Stimulated activated CD4-positive, alpha-beta T cell treated with anti-CD3 and anti-CD28 coated beads, Interleukin-4, amount 100 ng/mL, for 24 hours (primary cell): ENCODE measurements at places on chromosomes 1 and 21.

- no peak for DNase-seq
These were observed 89.7 kb downstream of the GTF2B start for GRCh38 chr1:88801575-88802208.

GRCh38 chr1:226157761-226158316, 28.7 kb downstream of the ACBD3 start:
- no peak for DNase-seq

DNA sequence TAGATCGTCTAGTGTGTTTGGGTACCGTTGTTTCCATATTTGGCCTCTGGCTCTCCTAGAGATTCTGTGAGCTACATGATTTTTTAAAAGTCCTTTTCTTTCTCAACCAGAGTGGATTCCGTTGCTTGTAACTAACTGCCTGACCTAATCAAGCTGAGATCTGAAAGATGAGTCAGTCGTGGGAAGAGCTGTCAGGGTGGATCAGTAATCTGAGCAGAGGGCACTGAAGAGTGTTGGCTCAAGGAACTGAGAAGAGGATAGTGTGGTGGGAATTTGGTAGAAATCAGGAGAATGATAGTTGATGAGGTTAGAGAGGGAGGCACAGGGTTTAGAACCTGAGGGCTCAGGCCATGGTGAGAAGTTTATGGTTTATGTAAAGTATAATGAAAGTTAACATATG, 52.2 kb downstream of the TRAF5 start:
- DNase-seq: peak; percentile 18

DNA sequence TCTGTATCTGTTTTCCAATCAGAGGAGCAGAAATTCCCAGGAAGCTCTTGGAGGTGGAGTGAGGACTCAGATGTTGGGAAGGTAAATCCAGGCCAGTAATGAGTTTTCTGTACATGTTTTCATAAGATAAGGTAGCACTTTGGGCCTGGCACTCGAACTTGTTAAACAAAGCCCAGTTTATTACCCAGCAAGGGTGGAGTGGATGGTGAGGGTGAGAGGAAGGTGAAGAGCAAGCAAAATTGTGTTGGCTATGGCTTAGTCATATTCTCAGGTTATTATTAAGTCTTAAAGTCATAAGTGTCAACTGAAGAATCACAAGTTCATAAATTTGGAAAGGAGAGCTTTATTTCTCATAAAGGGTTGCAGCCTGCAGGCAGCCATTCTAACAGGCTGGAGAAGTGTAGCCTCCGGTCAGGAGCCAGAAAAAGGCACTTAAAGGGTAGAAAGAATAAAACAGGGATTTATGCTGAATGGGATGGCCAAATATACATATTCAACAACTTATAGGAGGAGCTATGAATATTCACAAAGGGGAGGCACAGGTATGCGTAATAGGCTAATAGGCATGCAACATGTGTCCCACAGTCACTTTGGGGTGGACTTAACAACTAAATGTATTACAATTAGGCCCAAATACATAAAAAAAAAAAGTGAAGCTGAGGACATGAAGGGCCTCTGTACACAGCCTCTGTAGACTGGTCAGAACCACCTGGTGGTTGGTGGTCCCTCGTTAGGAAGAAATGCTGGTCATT, 523.9 kb downstream of the LMO4 start:
- DNase-seq: no peak

DNA sequence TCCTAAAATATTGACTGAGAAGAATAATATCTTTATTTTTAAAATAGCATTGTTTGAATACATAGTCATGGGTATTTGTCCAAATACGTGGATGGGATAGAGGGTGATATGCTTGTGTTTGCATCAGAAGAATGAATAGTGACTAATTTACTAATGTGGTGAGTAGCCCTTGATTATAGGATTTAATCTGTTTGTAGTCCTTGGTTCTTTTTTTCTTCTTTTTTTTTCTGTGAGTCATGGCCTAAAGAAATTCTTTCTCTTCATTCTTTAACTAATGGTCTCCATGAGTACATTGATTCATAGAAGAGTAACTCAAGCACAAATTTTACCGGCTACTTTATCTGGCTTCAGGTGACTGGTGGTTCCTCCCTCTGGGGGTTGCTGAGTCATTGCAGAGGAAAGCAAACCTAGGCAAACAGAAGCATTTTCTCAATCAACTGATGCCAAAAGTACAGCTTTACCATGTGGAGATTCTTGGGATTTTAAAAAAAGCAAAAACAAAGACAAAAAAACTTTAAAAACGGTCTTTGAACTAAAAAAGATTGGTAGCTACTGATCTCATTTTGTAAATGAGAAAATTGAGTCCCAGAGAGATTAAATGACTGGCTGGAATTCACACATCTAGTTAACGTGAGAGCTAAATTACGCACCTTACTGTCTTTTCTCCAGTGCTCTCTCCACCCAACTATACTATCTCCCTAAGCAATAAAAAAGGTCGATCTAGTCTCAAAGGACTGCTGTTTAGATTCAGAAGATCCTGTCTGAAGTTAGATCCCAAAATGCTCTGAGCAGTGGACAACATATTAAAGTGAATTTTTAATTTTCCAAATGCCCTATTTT, 40.5 kb downstream of the AK5 start:
- no peak for DNase-seq

DNA sequence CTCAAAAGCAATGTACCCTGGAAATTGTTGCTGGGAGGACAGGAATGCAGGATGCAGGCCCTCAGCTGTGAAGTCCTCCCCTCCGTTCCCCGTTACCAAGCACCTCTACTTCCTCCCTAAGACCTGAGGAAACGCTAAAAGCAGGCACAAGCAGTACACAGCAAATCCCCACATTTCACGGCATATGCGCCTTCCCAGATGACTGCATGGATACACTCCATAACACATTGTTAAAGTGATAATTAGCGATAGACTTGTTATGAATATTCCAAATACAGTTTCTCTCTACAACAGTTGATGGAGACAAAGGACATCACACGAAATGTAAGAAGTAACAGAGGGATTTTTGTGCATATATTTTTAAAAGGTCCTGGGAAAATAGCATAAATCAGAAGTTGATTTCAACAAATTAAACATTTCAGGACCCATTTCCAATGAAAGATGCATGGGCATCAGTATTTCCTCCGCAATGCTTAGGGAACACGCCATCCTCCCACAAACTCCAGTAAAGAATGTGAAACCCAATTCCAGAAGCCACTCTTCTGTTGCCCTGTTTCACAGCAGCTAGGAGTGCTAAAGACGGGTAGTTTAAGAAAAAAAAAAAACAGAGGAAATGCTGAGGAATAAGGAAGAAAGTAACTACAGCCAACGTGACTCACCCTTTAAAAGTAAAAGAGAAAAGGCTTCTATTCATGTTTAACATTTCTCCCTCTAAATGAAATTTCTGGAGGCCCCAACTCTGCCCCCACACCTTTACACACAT, 75.5 kb downstream of the HIVEP3 start:
- no peak for DNase-seq

- DNase-seq: no peak
These were observed 297.2 kb upstream of the PBX1 start for GRCh38 chr1:164261691-164262240.

DNA sequence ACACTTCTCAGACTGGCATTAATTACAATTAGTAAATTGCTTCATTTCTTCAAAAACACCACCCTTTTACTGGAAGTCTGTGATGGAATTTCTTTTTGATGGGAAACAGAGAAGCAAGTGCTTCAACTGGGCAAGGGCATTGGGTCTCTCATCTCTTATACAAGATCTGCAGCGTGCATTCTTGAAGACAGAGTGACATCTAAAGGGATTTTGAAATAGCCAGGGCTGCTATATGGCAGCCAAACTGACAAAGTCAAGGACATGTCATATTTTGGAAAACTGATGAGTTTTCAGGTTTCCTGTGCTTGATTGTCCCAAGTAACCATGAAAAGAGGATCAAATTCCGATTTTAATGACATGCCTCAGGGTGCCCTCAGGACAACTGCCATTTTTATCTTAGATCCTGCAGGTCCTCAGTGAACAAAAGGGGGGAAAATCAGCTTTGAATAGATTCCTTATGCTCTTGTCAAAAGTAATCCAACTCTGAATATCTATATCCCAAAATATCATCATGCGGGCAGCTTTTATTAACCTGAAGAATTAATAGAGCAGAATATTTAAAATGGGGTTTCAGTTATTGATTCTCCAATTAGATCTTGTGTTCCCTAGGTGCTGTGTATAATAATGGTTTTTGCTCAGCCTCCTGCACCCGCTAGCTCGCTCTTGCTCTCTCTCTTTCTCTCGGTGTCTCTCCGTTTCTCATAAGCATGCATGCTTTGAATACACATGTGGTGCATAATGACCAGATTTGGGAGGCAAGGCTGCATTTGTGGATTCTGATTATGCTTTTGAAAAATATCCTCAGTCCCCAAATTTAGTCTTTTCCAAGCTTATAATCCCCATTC, 221.8 kb downstream of the TTLL7 start:
- no peak for DNase-seq
